ENCODE measurements at places on chromosomes 2 and 18. TPM values are rescaled to one million over a fixed set of nuclear protein-coding genes. Genes with fewer than 3 reads are reported as not detected.
A peak's percentile ranks its signal among the peaks of the same experiment; 100 is the strongest.

GRCh38 chr2:144374163-144374661 lies 145.7 kb downstream of the ZEB2 start:
- no peak overlapping the region for H3K4me3 ChIP-seq
- no peaks in the 10 kb centered on the region for H3K27me3 ChIP-seq
- no peak for DNase-seq
- peaks cover 9% of the 10 kb centered on the region for H3K4me1 ChIP-seq
- H3K36me3 ChIP-seq: no peaks in the 10 kb centered on the region
- H3K27ac ChIP-seq: no peak overlapping the region

Gene TNFRSF11A
- total RNA-seq: 1.5 TPM

- H3K27ac ChIP-seq: no peak overlapping the region
- no peaks in the 10 kb centered on the region for H3K36me3 ChIP-seq
- H3K4me1 ChIP-seq: no peaks in the 10 kb centered on the region
- H3K4me3 ChIP-seq: no peak overlapping the region
- no peak for DNase-seq
Observed at GRCh38 chr2:50448556-50448955, 583.4 kb downstream of the NRXN1 start.

Gene ELOA2
- not detected for total RNA-seq

DNA sequence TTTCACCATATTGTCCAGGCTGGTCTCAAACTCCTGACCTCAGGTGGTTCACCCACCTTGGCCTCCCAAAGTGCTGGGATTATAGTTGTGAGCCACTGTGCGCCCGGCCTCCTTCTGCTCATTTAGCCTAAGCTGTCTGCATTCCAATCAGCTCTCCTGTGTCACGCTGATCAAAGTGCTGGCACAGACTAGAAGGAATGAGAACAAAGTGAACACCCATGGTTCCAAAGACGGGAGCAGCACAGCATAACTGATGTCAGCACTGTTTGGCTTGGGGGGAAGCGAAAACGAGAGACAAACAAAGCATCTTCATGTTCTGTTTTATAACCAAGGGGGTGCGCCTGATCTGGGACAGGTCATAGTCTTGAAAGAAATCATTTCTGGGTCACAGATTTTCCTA lies 43.3 kb downstream of the DIPK1C start:
- no peak overlapping the region for H3K4me3 ChIP-seq
- DNase-seq: no peak
- H3K4me1 ChIP-seq: no peaks in the 10 kb centered on the region
- H3K27ac ChIP-seq: no peak overlapping the region
- no peaks in the 10 kb centered on the region for H3K27me3 ChIP-seq

Gene OSR1
- 2.2 TPM for total RNA-seq

- no peak overlapping the region for H3K4me3 ChIP-seq
- H3K4me1 ChIP-seq: no peaks in the 10 kb centered on the region
Observed at GRCh38 chr2:100437751-100438150, 20.3 kb upstream of the CHST10 start.

Gene SGO2
- 2.0 TPM for total RNA-seq

Gene TMEM247
- total RNA-seq: not detected

GRCh38 chr2:172578860-172579512 lies 23.1 kb downstream of the PDK1 start:
- no peak overlapping the region for H3K27ac ChIP-seq
- DNase-seq: no peak
- no peaks in the 10 kb centered on the region for H3K4me1 ChIP-seq

GRCh38 chr2:83342860-83343329 lies 1116.2 kb downstream of the SUCLG1 start:
- H3K4me3 ChIP-seq: no peak overlapping the region
- no peak overlapping the region for H3K27ac ChIP-seq
- H3K27me3 ChIP-seq: no peaks in the 10 kb centered on the region
- H3K4me1 ChIP-seq: no peaks in the 10 kb centered on the region

Gene KCNJ3
- total RNA-seq: 0.19 TPM

DNA sequence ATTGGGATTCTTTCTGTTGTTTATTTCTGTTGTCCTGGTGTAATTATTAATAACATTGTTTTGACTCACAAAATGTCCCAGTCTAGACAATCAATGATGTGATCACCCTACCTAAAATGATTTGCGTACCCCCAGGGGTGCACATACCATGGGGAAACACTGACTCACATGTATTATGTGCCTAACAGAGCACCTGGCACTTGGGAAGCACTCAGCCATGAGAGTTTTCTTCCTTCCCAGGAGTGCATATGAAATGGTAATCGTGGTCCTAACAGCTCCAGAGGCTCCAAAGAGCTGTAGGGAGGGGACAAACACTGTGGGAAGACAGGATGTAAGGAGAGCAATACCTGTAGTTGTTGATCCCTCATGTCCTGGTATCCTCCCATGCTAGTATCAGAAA lies 187.8 kb upstream of the ERBB4 start:
- H3K4me3 ChIP-seq: no peak overlapping the region
- DNase-seq: no peak
- H3K27me3 ChIP-seq: no peaks in the 10 kb centered on the region
- H3K27ac ChIP-seq: no peak overlapping the region
- H3K36me3 ChIP-seq: no peaks in the 10 kb centered on the region
- H3K4me1 ChIP-seq: no peaks in the 10 kb centered on the region

DNA sequence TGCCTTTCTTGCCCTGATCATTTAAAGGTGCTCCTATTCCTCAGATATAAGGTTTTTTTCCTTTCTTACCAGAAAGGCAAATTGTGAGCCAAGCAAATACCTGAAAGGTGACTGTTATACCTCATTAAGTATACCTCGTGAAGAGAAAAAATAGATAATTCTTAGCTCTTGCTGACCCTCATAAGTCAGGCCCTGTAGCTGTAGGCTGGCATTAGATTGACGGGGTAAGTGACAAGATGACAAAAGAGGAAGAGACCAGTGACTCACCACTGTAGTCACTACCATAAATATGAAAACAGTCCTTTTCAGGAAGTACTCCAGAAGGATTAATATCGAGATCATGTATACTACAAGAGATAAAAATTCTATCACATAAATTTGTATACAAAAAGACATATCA lies 104.6 kb downstream of the PTPN4 start:
- H3K27me3 ChIP-seq: no peaks in the 10 kb centered on the region
- no peak for DNase-seq
- no peaks in the 10 kb centered on the region for H3K4me1 ChIP-seq
- no peaks in the 10 kb centered on the region for H3K36me3 ChIP-seq
- H3K4me3 ChIP-seq: no peak overlapping the region

- H3K27ac ChIP-seq: no peak overlapping the region
- no peaks in the 10 kb centered on the region for H3K4me1 ChIP-seq
- DNase-seq: peak; percentile 75
- H3K36me3 ChIP-seq: no peaks in the 10 kb centered on the region
Observed at GRCh38 chr2:25951071-25951547, 31.2 kb downstream of the KIF3C start.
